Right renal cortex interstitium (tissue), 3 donors: ENCODE measurements at places on chromosomes 13 and 19.

DNA sequence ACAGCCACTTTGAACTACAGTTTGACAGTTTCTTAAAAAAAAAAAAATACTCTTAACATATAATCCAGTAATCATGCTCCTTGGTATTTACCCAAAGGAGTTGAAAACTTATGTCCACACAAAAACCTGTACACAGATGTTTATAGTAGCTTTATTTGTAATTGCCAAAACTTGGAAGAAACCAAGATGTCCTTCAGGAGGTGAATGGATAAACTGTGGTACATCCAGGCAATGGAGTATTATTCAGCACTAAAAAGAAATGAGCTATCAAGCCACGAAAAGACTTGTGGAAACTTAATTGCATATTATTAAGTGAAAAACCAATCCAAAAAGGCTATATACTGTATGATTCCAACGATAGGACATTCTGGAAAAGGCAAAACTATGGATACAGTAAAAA lies 44.9 kb downstream of the RCBTB2 start:
- no peak for DNase-seq

GRCh38 chr13:89554801-89555200 lies 1792.7 kb upstream of the MIR17HG start:
- no peak for DNase-seq

DNA sequence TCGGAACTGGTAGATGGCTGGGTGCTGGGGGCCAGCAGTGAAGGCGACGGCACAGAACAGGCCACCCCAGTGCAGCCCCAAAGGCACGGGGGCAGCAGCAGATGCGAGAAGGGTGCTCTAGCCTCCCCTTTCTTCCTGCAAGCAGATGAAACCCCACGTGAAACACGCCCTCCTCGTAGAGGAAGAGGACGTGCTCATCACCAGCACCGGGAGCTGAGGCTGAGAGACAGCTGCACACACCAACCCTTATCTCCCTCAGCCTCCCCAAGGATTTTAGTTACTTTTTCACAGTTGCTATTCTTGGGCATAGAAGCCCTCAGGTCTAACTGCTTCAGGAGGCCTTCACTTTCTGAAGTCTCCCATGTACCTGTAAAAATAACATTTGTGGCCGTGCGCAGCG lies 11.9 kb downstream of the ZNF787 start:
- DNase-seq: no peak

DNA sequence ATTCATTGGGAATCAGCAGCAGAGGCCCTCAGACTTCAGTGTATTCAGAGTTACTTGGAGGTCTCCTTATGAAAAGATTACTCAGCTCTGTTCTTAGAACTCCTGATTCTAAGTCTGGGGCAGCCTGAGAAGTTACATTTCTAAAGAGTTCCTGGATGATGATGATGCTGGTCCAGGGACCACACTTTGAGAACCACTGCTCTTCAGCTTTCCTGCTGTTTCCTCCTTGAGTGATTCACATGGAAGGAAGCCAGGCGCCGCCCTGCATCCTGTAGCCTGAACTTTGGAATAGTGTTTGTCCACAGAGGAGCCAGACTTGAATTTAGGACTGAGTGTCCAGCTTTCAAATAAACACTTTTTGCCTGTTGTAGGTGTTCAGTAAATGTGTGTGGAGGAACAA lies 2.9 kb downstream of the CEBPG start:
- DNase-seq: no peak

GRCh38 chr13:39815345-39816111 lies 160.1 kb downstream of the COG6 start:
- no peak for DNase-seq

DNA sequence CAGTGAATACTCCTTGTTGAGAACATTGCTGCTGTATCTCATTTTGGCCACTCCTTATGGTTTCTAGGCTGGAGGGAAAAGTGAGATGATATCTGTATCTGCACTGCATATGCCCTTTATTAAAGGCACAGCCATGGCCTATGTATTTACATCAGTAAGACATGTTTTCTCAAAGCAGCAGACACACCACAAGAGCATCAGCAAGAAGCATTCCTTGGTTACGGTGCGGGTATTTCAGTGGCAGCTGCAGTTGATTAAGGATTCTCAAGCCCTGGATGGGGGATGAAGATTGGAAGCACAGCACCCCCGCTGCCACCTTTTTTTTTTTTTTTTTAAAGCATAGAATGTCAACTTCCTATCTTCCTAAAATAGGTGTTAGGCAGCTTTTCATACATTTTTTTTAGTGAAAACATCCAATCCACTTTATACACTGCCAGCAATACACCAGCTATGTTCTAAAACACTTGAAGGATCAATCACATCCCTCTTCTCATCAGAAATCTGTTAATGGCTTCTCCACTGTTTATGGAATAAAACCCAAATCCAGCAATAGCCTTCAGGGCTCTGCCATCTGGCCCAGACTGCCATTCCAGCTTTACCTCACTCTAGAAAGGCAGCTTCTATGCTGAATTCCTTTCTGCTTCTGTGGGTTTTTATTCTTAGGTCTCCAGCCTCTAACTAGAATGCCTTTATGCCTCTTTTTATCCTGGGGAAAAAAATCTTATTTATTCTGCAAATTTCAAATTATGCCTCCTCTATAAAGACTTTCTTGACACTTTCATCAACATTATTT lies 331.0 kb downstream of the DNAJC15 start:
- DNase-seq: no peak

DNA sequence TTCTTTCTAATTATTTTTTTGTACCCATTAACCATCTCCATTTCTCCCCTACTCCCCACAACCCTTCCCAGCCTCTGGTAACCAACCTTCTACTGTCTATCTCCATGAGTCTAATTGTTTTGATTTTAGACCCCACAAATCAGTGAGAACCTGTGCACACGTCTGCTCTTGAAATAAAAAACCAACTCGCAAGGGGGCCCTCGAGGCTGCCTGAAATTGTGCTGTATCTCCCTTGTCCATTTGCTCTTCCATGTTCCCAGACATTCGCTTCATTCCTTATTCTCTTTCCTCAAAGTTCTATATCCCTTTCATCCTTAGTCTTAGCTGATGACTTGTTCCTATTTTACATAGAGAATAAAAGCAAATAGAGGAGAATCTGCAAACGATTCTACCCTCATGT lies 95.0 kb downstream of the GPC5 start:
- no peak for DNase-seq

GRCh38 chr13:23651887-23652286 lies 81.7 kb downstream of the TNFRSF19 start:
- no peak for DNase-seq

DNA sequence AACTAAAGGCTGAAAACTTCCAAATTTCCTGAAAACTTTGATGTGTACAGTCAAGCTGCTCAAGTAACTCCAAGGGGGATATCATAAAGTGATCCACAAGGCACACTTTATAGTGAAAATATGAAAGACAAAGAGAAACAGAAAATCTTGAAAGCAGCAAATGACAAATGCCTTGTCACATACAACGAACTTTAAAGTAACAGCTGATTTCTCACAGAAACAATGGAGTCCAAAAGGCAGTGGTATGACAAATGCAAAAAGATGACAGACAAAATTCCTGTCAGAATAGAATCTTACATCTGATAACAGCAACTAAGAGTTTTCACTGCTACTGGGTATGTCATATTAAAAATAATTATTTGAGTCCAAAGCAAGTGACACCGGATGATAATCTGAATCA lies 1602.3 kb upstream of the PRR20A start:
- DNase-seq: no peak

- DNase-seq: no peak
Measured at GRCh38 chr13:20019043-20019442, 60.5 kb downstream of the ZMYM2 start.

DNA sequence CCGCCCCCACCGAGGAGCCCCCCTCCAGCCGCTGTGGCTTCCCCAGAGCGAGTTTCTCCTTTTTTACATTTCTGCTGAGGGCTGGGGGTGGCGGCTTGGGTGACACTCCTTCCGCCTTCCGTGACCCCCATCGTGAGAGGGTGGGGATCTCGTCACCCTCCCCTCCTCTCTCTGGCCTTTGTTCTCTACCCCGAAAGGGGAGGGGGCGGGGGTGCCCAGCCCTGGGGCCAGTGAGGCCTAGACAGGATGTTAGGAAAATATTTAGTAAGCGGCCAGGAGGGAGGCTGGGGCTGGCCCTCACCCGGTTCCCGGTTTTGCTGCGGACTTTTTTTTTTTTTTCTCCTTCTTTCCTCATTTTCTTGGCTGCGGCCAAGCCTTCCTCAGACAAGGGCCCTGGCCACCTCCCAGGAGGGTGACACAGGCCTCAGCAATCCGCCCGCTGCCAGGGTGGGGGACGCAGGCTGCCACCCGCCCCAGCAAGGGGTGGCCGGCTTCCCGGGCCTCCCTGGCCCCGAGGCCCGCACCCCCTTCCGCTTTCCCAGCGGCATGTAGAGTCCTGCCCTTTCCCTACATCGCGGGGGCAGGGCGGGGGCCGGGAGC lies 3.9 kb downstream of the MIDN start:
- DNase-seq: no peak

- DNase-seq: no peak
Measured at GRCh38 chr13:101242720-101243119, 173.6 kb downstream of the NALCN start.

DNA sequence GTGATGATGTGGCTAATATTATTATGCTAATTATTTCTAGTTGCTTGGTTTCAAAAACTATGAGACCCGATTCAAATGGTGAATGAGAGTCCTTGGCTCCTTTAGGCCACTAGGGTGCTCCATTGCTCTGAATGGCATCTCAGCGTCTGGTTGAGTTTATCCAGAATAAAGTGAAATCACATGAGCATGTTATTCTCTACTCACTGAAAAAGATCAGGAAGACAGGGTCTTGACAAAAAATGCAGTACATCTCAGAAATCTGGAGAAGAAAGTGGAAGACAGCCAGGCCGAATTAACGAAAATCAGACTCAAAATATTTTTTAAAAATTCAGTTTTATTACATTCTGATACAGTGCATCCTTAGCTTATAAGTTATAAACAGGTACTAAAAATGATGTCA lies 516.2 kb downstream of the MYO16 start:
- no peak for DNase-seq

DNA sequence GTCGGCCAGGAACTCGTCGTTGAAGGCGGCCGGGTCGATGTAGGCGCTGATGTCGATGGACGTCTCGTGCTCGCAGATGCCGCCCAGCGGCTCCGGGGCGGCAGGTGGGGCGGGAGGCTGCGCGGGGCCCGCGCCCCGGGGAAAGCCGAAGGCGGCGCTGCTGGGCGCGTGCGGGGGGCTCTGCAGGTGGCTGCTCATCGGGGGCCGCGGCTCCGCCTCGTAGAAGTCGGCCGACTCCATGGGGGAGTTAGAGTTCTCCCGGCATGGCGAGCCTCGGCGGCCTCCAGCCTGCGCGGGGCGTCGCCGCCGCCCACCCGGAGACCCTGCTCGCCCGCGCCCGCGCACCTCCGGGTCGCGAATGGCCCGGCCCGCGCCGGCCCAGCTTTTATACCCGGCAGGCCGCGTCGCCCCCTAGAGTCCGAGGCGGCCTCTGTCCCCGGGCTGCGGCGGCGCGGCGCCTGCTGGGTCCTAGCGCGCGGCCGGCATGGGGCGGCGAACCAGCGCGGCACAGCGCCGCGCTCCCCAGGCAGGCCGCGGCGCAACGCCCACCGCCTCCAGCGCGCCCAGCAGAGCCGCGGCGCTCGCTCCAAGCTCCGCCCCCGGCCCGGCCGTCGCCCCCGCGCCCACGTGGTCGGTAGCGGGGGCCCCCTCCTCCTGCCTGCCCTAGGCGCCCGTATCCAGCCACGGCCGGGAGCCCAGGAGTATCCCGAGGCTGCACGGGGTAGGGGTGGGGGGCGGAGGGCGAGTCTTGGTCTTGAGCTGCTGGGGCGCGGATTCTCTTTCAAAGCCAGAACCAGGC lies at the start of gene CEBPA:
Gene CEBPA, minus strand, starts transcription at position 360 of the 799 bp plus-strand sequence. Its CDS starts 120 bp downstream, at position 240.
- DNase-seq: no peak

DNA sequence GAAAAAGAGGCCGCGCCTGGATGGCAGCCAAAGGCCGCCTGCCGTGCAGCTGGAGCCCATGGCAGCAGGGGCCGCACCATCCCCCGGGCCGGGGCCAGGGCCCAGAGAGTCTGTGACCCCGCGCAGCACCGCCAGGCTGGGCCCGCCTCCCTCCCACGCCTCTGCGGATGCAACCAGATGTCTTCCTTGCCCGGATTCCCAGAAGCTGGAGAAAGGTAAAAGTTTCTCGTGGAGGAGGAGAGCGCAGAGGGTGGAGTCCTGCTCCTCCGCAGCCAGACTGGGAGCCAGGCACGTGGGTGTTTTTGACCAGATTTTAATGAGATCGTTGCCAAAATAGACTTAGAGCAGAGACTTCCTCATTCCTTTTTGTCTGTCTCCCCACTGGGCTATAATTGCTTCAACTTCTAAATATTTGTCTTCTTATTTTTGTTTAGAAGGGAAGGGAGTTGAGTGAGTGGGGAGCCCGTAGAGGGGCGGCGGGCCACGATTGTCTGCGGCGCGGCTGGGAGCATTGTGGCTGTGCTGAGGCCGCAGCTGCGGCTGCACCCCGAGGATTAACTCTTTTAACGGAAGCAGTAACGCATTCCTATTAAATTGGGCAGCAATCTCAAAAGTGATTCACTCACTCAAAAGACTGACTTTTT lies 22.8 kb upstream of the NDUFS7 start:
- DNase-seq: no peak

GRCh38 chr19:29308977-29309590 lies 96.1 kb upstream of the UQCRFS1 start:
- DNase-seq: no peak

DNA sequence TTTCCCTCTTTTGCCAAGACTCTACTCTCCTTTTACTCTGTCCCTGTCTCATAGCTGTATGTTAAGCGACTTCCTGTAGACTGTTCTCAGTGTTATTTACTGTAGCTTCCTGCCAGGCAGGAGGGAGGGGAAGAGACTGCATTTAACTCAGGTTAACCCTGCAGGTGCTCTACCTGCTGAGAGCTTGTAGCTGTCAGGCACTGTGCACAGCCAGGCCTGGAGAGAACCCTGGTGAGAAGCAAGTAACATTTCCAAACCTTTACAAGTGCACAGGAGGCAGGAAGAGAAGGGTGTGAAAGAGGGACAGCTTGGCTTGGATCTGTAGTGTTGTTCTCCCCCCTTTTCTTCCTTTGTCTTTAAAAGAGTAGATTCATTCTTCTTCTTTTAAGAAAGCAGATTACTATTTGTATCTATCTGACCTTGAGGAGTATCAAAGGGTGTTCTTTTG lies 167.1 kb downstream of the LMO7 start:
- no peak for DNase-seq

DNA sequence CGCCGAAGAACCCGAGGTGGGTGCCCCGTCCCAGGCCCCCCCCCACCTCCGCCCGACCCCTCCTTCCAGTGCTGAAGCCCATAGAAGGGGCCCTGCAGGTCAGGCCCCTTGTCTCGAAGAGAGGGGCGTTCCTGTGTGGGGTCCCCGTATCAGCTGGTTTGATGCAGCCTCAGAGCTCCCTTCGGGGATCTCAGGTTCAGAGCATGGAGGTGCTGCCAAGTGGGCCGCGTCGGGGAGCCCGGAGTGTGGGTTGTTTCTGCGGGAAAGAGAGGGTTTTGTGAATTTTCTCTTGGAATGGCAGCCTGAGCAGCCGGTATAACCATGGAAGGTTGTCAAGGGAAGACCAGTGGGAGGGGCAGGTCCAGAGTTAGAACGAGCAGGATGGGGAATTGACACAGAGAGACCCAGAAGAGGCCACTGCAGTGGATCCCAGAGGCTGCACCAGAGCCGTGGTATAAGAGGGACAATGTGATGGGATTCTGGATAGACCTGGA lies 384 bp downstream of the TRAPPC2B start:
- DNase-seq: no peak

GRCh38 chr19:30670562-30671366 lies 298.6 kb downstream of the ZNF536 start:
- no peak for DNase-seq

GRCh38 chr13:34815526-34815925 lies 126.5 kb upstream of the NBEA start:
- DNase-seq: no peak

- no peak for DNase-seq
Measured at GRCh38 chr19:7522923-7523667, 671 bp downstream of the MCOLN1 start.
